EH (cell line): ENCODE measurements at places on chromosomes 5 and 9.

DNA sequence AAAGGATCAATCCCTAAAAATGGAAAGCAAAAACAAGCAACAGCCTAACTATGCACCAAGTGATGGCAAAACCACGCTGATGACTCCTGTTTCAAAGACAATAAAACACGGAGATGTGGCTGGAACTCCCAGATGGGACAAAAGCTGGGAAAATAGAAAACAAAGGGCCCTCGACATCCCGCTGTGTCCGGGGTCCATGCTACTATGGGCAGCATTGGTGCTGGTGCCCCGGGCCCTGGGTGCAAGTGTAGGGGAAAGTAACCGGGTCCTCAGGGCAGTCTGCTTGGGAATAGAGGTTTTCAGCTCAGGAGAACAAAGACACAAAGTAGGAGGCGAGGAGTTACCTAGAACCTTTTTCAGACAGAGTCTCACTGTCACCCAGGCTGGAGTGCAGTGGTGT lies 46.1 kb downstream of the MRPL36 start:
- DNase-seq: no peak

GRCh38 chr5:31556461-31556860 lies 24.4 kb downstream of the C5orf22 start:
- DNase-seq: no peak

GRCh38 chr9:77523891-77524290 lies 124.2 kb downstream of the GNA14 start:
- no peak for DNase-seq

DNA sequence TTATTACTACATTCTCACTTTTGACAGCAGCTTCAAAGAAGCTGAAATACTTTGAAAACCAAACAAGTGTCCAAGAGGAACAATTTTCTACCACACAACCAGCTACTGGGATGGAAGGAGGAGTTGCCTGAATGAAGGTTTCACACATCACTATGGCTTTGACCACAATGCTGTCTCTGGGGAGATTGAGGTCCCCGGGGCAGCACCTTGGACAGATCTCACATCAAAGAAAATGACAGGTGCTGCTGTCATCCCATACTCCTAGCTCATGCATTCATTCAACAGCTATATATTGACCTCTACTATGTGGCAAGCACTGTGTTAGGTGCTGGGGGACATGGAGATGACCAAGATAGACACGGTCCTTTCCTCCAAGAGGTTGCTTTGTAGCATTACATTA lies 233.2 kb upstream of the RASEF start:
- no peak for DNase-seq

GRCh38 chr5:119059740-119060255 lies 11.1 kb upstream of the DMXL1 start:
- DNase-seq: no peak

DNA sequence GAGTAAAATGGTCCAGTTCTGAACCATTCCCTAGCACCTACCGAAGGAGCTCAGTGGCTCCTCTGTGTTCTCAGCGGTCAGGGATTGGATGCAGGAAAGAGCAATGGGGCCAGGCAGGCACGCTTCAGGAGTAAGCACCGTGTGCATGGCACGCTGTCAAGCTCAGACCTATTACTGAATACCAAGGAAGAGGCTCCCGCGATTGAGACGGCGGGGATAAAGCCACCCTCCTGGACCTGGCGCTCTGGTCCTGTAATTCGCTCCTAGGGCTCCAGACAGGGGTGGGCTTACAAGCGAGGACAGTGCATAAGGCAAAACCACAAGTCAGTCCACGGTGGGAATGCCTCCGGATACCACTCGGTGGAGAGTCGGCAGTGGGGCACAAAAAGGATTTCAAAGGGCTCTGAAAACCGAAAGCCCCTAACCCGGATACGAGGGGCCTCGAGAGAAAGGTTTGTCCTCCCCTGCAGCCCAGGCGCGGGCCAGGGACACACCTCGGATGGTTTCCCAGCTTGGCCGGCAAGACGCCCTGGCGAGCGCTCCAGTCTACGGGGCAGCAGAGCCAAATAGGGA lies 988 bp downstream of the OXCT1 start:
- DNase-seq: peak; percentile 55
